ENCODE measurements at places on chromosomes 12 and 14.

- DNase-seq, result no peak
Measured at GRCh38 chr12:48037267-48037915, 33.1 kb upstream of the COL2A1 start.

DNA sequence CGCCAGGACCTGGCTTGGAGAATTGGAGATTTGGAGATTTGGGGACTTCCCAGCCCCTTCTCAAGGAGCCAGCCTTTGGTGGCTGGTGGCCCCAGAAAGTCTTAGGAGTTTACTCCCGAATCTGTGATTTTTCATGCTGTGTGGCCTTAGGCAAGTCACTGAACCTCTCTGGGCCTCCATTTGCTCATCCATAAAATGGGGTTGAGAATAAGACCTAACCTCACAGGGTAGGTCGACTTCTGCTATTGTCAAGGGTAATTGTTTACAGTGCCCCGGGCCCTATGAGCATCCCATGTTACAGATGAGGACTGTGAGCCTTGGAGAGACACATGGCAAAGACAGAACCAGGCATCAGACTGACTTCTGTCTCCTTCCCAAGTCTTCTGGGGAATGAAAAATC, 16.2 kb upstream of the TMEM119 start:
- no peak for DNase-seq

DNA sequence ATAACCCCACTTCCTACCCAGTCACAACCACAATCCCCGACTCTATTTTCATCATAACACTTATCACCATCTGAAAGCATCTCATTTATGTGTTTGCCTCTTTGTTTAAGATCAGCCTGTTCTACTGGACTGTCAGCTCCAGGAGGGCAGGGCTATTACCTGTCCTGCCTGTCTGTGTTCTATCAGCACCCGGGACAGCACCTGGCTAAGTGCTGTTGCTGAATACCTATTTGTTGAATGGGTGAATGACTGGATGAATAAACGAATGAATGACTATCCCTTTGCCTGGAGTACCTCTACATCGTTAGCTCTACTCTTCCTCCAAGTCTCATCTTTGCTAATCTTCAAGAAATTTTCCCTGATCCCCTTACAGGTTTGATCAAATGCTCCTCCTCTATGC, 69.0 kb downstream of the WSCD2 start:
- DNase-seq, result no peak

DNA sequence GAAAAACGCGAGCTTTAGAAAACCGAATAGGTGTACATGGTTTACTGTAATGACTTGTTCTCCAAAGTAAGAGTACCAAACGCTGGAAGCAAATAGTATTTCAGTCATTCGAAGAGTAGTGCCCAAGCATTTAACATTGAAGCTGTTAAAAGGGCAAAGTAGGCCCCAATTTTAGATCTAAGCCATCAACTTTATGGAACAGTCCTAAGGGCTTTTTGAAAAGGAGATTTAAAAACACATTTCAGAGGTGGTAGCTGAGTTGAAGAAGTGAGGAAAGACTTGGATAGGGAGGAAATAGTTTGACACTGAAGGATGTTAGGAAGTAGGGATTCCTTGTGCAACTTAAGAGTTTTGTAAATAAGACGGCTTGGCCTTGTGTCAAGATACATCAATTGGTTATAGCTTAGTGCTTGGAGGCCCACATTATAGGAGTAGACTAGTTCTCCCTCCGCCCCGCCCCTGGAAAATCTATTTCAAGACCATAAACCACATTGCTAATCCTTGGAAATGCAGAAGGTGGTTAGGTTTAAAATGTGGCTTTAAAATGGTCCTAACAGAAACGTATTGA, 783 bp upstream of the TUBA1B start:
- no peak for DNase-seq

- no peak for DNase-seq
Measured at GRCh38 chr12:124160097-124160756, 134.7 kb upstream of the RFLNA start.

DNA sequence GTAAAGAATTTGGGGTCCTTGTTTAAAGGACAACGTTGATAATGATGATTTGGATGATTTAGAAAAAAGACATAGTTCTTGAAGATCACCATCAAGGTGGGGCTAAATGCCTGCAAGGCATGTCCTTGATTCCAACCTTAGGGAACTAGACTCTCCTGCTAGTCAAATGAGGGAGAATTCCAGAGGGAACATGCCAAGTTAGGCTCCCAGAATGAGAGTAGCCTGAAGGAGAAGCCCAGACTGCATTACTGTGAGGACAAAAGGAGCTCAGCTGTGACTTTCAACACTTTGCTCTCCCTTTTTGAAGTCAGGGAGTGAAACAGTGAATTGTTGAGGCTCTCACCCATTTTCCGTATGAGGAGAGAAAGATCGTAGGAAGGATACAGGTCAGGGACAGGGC, 95.2 kb upstream of the TBX3 start:
- no peak for DNase-seq

DNA sequence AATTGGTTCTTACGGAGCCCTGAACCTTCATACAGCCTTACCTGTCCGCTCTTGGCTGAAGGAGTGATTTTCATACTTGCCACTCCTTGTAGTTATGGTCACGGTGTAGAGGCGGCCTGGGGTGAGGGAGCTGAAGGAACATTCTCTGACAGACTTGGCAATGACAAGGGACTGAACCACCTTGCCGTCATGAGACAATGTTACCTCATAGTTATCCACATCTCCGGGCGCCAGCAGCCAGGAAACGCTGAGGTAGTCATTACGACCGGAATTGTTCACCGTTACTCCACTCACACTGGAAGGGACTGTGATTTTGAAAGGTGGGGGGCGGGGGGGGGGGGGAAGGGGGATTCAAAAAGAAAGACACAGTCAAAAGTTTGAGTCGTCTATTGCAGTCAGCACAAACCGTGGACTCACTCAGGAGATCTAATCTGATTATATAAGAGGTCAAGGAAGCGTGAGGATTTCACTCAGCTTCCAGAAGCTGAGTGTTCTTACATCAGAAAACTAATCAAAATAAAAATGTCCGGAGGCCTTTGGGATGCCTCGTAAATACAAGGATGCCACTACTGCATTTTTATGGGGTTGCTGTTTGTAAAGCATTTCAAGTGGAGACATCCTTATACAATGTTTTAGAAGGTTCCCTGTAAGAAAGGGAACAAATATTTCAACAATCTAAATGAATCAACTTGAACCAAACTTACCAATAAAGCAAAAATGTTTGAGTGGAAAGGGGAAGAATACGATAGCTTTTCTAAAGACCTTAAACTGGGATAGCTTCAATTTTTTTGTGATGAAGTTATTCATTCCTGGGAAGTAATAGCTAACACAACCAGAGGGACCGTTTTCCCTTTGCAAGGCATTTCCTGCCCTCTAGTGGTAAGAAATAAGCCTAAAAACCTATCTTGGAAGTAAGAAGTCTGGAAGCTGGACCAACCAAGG, 60.6 kb downstream of the PTPRB start:
- no peak for DNase-seq

- no peak for DNase-seq
Measured at GRCh38 chr12:87196321-87196720, 832.9 kb downstream of the C12orf50 start.

GRCh38 chr14:63951429-63951828, 98.6 kb downstream of the SYNE2 start:
- DNase-seq, result no peak

- DNase-seq, result no peak
Measured at GRCh38 chr14:31449971-31450610, 7.2 kb downstream of the DTD2 start.

DNA sequence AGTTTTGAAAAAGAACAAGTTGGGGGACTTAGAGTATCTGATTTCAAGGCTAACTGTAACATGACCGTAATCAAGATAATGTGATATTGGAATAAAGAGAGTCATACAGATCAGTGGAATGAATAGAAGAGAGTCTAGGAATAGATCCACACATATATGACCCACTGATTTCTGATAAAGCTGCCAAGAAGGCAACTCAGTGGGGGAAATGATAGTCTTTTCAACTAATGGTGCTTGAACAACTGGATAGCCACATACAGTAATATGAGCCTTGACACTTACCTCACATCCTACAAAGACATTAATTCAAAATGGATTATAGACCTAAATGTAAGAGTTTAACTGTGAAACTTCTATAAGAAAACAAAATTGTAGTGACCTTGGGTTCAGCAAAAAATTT, 3.8 kb downstream of the PRKCH start:
- DNase-seq, result no peak

DNA sequence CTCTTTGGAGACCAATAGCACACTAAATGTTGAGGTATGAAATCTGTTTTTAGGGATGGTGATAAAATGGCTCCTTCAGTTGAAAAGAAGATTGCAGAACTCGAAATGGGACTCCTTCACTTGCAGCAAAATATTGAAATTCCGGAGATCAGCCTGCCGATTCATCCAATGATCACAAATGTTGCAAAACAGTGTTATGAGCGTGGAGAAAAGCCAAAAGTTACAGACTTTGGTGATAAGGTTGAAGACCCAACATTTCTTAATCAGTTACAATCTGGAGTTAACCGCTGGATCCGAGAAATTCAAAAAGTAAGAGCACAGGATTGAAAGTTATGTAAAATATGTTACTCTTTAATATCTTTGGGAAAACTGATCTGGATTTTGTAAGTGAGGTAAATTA, 15.3 kb downstream of the DYNC1H1 start:
- DNase-seq, result no peak

- no peak for DNase-seq
Measured at GRCh38 chr12:111249018-111249370, 119.9 kb downstream of the PHETA1 start.

DNA sequence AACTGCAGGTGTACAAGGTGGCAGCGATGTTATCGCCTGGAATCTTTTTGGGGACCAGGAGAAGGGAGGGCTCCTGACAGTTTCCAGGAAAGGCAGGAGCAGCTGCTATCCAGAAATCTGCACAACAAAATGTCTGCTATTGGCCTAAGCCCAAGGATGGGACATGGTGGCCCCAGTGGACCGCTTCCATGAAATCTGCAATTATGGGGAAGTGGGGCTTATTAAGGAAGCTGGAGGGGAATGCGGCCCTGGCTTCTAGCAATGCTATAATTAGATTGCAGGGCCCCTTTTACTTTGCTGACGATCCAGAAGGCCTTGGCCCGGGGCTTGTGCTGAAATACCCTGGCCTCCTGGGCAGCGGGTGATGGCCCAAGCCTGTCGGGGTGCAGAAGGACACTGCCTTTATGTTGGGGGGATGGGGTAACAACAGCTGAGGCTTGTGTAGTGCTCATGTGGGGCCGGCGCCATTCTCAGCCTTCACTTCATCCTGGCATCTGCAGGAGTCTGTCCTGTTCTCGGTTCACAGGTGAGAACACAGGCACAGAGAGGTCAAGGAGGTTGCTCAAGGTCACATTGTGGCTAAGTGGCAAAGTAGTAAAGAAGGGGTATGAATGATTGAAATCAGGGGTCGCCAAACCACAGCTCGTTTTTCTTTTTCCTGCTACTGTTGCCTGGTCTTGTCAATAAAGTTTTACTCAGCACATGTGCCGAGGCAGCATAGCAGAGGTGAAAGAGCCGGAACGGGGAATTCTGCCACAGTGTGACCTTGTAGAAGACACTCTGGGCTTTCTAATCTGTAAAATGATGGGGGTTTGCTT, 153.5 kb downstream of the RBM19 start:
- DNase-seq, result no peak

- no peak for DNase-seq
Measured at GRCh38 chr12:43976027-43976426, 140.1 kb downstream of the TMEM117 start.

- DNase-seq, result no peak
Measured at GRCh38 chr12:94740601-94741362, 90.4 kb upstream of the TMCC3 start.

DNA sequence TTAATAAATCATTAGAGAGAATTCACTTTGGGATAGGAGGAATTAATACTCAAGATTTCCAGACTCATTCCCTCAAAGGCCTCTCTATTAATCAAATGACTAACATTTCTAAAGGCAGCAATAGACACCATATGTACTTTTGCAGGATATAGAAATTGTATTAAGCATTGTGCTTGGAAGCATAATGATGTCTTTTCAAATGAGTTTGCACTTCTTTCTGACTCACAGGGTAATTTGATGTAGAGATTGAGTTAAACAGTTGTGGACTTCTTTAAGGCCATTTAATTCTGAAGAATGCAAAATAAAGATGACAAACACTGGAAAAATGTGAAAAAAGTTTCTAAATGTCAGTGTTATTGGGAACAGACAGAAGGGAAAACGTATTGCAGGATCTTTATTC, 63.4 kb upstream of the CSRP2 start:
- no peak for DNase-seq

DNA sequence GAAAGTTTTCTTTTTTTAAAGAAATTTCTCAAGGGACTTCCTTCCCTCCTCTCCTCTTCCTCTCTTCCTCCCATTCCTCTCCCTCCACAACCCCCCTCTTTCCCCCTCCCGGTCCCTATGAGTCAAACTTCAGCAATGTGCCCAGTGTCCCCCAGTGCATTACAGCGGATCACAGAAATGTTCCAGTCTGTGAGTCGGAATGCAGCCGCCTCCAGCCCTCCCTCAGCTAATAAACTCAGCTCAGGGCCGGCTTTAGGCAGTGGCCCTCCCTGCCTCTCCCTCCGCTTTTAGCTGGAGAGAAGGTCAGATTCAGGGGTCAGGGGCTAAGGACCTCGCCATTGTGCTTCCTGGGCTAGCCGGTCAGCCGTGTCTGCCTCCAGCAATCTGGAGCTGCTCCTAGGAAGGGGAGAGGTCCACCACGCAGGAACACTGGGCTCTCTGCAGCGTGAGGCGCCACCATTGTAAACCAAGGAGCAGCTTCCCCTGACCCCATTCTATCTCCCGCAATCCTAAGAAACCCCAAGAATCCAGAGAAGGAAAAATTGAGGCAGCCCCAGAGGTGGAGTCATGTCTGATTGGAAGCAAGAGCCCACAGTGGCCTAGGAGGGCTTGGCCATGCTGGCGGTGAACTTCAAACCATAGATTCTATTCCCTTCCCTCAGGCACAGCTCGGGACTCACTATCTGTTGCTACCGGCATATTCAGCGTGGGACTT, 1.1 kb upstream of the HDAC7 start:
- no peak for DNase-seq

DNA sequence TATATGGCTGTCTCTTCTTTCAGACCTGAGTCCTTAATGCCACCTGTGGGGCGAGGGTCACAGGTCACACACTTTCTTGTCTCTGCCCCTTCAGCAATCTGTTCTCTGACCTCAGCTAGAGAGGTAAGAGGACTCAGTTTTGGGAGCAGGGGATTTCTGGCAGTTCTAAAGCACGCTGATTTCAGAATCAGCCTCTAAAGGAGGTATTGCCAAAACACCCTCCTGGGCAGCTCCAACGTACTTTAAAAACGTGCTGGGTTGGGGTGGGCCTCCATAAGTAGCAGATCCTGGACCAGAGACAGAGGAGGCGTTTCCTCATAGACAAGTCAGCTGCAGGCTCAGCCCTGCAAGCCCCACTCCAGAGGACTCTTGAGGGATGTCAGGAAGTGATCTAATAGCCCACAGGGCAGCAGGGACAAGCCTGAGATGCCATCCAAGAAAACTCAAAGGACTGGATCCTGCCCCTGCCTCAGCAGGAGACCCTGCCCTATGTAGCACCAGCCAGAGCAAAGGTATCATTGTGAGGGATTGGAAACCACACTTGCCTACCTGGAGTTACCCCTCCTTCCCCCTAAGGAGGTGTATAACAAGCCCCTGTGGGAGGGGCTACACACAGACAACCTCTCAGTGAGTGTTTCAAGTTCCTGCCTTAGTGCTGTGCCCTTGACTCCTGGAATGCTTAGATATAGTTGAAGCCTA, 8.5 kb downstream of the CTDSP2 start:
- DNase-seq, result no peak

Data from CD4-positive, alpha-beta T cell treated with Interleukin-15 for 1 hour (primary cell).